Natural killer cell treated with Interleukin-12 subunit alpha and Interleukin-12 subunit beta and Interleukin-15 and Interleukin-18, amount 100 ng/mL, for 72 hours (primary cell): ENCODE measurements at places on chromosomes 2 and 18.

- DNase-seq, result no peak
Observed at GRCh38 chr18:63951302-63951705, 2.2 kb downstream of the HMSD start.

DNA sequence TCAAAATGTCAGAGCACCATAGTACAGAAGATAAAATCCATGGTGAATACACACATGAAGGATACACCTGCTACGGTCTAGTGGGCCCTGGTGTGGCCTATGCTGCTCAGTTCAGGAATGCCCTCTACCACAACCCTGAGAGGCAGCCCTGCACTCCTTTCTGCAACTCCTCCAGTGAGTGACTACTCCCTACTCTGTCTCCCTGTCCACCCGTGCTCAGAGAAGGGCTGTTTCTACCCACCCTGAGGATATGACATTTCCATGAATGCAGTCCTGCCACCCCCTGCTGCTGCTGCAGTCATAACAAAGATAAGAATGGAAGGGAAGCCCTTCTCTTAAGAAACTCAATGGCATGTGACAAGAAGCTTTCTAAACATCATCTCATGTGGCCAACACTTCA, 137.0 kb downstream of the EN1 start:
- DNase-seq, result no peak

GRCh38 chr2:184413671-184414229, 184.6 kb upstream of the ZNF804A start:
- DNase-seq, result no peak

DNA sequence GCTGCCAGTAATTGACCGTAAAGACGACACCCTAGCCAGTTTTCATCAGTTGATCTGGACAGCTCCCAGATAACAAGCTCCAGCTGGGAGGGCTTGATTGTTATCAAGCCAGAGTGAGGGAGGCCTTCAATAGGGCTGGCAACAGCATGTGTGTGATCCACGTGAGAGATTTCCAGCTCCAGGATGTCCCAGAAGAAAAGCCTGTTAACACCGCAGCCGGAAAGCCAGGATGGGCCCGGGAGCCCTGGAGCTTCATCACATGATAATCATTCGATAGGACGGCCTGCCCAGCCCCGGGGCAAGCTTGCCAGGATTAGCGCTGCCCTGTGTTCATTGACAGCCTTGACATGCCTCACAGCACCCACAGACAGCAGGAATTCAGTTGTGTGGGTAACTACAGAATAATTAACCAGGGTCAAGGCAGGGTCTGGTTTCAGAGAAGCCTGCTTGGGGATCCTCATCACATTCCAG, 182.5 kb downstream of the C1D start:
- no peak for DNase-seq

DNA sequence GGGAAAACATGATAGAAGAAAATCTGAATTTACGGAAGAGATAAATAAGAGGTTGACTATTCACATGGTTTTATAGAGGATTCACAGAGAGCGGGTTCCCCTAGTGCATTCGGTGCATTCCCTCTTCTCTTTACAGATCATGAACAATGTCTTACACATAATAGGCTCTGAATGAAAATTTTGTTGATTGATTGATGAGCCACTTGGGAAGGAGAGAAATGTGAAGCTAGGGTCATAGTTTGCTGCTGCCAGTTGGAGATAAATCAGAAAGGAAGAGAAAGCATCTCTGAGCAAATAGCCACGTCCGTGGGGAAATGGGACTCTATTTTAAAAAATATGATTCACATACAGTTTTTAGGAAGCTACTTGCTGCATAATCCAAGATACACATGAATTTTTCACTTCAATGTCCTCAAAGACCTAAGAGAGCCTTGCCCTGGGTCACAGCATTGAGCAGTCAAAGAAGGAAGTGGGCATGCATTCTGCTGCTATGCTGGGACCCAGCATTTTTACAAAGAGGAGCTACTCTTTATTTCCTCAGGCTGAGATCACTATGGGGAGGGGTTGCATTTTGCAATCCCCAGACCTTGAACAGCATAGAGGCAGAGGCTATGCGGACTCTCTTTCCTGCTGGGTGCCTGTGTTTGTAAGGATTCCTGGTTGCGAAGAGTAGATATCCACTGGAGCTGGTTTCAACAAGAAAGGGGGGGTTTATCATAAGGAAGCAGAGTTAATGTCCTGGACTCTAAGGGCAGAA, 395.3 kb downstream of the TSN start:
- no peak for DNase-seq

DNA sequence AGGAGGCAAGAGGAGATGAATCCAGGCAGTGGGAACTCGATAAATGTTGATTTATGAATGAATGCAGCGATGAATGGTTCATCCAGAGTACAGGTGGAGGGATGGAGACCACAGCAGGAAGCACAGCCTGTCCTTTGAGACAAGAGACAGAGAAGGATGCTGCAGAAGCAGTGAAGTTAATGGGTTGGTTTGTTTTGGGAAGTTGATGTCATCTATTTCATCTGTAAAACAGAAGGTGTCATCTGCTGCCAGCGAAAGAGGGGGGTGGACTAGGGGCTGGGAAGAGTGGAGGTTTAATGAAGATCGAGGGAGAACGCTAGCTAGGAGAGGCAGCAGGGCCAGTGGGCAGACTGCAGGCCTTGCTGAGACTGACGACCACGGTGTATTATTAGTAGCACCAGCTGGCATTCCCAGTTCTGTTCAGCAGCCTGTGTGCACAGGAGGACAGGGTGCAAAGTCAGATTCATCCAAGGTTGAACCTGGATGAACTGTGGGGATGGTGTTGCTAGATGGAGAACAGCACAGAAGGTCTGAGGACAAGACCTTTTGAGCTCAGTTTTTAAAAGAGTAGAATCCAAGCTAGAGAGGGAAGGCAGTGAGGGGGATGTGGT, 120.3 kb upstream of the CAPN13 start:
- DNase-seq, result peak; percentile 25

- DNase-seq, result no peak
Observed at GRCh38 chr2:198571393-198571792, 767.0 kb downstream of the PLCL1 start.

DNA sequence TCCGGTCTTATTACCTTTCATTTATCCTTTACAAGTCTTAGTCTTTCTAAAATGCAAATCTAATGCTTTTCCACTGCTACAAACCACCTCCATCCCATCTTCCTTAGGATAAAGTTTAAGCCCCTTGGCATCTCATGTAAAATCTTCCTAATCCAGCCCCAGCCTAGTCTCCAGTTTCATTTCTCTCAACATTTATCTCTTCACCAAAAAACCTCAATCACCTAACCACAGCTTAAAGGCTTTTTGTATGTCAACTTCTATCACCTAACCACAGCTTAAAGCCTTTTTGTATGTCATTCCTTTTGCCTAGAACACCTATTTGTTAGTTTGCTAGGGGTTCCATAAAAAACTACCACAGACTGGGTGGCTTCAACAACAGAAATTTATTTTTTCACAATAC, 4.2 kb downstream of the TRAK2 start:
- DNase-seq, result no peak

- DNase-seq, result no peak
Observed at GRCh38 chr2:68806511-68807109, 64.6 kb downstream of the BMP10 start.

DNA sequence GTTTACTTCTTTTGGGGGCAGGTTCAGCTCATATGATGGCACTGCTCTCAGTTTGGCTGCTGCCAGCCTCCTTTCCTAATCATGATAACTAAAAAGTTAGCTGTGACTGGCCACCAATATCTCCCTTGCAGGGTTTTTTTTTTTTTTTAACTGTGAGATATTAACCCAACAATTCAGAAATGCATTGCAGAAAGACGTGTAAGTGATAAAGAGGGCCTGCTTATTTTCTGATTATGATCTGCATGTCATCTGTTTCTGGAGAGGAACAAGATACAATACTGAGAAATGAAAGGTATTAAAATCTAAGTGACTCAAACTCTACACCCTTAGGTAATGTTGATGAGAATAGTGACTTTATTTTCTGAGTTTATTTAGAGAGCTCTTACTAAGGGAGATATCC, 905.6 kb downstream of the SOCS6 start:
- DNase-seq, result no peak

DNA sequence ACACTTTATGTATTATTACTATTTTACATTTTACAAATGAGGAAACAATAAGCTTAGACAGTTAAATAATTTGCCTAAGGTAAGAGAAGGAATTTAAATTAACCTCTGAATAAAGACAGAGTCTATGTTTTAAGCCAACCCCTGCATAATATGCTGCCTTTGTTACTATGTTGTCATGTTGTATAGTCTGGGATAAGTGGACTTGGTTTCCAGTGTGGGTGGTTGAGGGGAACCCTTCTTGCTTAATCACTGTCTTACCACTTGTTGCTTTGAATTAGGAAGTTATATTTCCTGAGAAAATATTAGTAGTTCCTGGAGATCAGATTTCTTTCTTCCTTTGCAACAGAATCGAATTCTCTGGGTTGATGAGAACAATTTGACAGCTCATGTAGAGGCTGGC, 52.6 kb downstream of the AGPS start:
- no peak for DNase-seq

GRCh38 chr2:182207049-182207746, 219.6 kb downstream of the PDE1A start:
- DNase-seq, result no peak

- DNase-seq, result no peak
Observed at GRCh38 chr2:143205106-143205764, 76.0 kb downstream of the ARHGAP15 start.

GRCh38 chr18:50674307-50674980, 114.6 kb downstream of the MAPK4 start:
- DNase-seq, result no peak

- no peak for DNase-seq
Observed at GRCh38 chr2:26139269-26140183, 33.4 kb upstream of the GAREM2 start.

DNA sequence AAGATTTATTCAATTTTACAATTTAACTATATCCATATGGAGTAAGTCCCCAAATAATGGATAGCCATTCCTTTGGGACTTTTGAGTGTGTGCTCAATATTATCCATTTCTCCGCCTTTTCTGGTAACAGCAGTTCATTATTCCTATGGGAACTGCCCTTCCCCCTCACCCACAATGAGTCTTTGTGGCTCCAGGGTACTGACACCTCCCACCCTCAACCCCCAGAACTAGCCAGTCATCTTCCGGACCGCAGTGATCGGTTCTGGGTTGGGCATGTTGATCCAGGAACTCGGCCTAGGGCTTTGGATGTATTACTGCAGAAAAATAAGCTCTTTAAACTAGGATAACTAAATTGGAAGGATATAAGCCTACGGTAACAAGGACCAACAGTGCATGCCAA, 45.4 kb upstream of the CCDC150 start:
- no peak for DNase-seq
